Stimulated activated CD4-positive, alpha-beta T cell treated with anti-CD3 and anti-CD28 coated beads, Interleukin-2, amount 100 ng/mL, for 4 hours (primary cell): ENCODE measurements at places on chromosomes 7 and 10.

- DNase-seq, result no peak
Observed at GRCh38 chr7:25664593-25664992, 436.3 kb upstream of the NPVF start.

DNA sequence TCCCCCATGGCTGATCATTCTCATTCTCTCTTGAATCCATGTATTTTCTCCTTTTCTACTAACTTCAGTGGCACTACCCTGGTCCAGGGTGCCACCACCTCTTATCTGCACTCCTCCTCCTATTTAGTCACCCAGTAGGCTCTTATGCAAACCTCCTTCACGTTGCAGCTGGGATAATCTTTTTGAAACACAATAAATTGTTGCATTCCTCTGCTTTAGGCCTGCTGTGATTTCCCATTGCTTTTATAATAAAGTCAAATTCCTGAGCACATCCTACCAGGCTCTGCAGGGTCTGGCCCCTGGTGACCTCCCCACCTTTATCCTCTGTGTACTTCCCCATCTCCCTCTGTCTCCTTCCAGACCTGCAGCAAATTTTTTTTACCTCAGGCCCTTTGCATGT lies 112.7 kb upstream of the KIAA1217 start:
- DNase-seq, result no peak

DNA sequence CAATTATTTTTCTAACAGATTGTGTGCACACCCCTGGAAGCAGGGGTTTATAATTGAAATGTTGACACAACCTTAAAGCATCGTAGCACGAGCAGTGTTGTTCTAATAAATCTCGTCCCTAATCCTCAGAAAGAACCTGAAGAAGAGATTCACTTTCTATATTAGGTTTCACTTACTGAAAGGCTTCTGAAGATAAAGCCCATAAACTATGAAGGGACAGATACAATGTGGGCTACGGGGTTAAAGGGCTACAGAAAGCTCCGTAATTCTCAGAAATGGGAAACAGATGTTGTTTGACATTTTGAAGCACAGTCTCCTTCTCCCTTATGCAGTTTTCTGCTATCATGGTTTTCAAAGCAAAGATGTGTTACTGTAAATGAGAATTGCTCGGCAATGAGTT lies 479.6 kb downstream of the GATA3 start:
- no peak for DNase-seq

GRCh38 chr10:99375426-99375825 lies 46.3 kb downstream of the CNNM1 start:
- DNase-seq, result no peak

DNA sequence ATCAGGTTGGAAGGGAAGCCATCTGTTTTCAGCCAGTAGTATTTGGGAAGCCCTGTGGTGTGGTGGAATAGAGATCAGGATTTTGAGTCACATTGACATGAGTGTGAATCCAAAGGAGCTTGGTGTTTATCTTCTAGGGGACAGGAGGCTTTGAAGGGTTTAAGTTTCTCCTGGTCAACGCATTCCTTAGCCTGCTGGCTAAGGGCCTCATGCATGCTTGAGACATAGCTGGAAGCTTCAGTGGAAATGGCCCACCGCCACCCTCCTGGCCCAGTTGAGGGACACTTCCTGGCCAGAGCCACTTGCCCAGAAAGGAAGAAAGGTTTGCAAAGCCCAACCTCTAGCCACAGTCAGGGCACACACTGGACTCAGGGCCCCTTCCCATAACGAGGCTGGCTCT lies 70.9 kb downstream of the CDK1 start:
- DNase-seq, result no peak

DNA sequence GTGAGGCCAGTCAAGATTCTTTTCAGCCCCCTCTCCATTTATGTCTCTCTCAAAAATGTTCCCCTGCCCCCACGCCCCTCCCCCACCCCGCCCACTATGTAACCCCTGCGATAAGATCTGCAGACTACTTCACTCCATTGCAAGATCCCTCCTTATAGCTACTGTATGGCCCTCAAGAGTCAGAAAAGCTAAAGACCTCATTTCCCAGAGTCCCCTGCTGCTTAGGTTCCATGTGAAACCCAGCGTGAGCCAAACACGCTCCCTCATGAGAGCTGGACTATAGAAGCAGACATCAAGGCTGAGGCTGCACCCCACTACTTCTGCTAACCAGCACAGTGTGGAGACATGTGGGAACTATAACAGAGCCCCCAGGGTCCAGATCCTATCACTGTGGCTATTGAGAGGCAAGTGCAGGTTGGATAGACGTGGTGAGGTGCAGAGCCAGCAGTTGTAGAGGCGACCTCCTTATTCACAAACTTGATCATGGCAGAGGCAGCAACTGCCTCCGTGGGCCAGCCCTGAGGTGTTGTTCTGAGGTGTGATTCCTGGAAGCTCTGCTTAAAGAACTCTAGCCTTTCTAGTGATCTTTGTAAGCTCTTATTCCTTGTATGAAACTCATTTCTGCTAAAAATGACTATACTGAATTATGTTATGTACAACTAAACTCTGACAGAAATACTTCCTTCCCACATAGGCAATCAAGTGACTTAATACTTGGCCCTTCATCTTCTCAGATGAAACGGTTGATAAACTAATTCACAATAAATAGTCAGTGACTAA lies 117.0 kb upstream of the ARID5B start:
- no peak for DNase-seq

- no peak for DNase-seq
Observed at GRCh38 chr10:116184512-116184794, 88.6 kb downstream of the GFRA1 start.

- DNase-seq, result no peak
Observed at GRCh38 chr10:37467246-37467645, 341.8 kb downstream of the ANKRD30A start.

DNA sequence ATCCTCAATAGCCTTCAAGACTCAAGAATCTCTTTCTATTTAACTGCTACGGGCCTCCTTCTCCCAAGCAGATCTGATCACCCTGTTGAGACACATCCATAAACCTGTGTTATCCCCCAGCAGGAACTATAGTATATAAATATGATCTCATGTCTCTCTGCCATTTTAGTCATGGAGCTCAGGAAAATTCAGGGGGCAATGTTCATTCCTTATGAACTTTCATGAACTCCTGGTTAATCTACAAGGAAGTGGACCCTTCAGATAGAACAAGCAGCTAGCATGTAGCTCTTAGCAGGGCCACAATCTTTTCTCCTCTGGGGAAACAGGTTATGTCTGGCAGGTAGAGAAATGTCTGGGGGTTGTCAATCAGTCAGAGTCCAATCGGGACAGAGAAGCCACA lies 8.9 kb downstream of the PRR15 start:
- DNase-seq, result no peak

DNA sequence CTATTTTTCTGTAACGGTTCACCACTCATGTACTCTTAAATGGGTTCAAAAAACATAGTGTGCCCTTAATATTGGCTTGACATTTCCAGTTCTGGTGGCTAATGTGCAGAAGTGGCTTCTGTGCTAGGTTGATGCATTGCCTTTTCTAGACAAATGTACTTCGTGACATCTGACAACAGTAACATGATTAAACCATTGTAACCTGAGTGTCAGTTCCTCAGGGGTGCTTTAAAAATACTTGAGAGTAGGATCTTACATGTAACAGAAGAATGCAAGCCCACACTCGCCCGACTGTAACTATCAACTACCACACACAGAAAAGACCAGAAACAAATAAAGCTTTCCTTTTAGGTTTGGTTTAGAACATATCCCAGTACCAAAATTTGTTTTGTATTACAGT lies 393.4 kb upstream of the NFE2L3 start:
- no peak for DNase-seq

DNA sequence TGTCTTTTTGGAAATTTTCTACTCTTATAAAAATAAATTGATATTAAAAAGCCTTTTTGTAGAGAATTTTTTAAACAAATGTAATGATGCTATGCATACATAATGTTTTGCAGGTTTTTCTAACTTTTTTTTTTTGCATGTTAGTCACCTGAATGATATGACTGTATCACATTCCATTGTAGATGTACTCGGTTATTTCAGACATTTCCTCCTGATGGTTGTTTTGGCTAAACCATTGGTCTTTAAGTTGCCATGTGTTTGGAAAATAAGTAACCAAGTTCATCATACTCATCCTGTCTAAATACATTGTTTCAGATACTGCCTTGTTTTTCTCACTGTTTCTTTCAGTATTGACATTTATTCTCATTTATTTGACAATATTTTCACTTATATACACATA lies 25.8 kb downstream of the NHLRC2 start:
- DNase-seq, result no peak

DNA sequence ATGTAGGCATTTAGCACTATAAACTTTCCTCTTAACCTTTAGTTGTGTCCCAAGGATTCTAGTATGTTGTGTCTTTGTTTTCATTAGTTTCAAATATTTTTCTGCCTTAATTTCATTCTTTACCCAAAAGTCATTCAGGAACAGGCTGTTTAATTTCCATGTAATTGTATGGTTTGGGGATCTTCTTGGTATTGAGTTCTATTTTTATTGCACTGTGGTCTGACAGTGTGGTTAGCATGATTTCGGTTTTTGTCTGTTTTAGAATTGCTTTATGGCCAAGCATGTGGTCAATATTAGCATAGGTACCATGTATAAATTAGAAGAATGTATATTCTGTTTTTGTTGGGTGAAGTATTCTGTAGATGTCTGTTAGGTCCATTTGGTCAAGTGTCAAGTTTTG lies 26.3 kb downstream of the COA1 start:
- DNase-seq, result no peak
